ENCODE measurements at places on chromosomes 3 and 15. TPM values are rescaled to one million over a fixed set of nuclear protein-coding genes. Genes with fewer than 3 reads are reported as not detected.

GABRR3 gene
- not detected for total RNA-seq

ALG3 gene
- 28.7 TPM for total RNA-seq

DLL4 gene
- total RNA-seq: 5.5 TPM

LRRIQ4 gene
- not detected for total RNA-seq

SIN3A gene
- total RNA-seq: 29.0 TPM

PAQR9 gene
- total RNA-seq: not detected

CHRNA3 gene
- total RNA-seq: not detected
